ENCODE measurements at places on chromosomes 3 and 15. TPM values are rescaled to one million over a fixed set of nuclear protein-coding genes. Genes with fewer than 3 reads are reported as not detected.

RTP1 gene
- total RNA-seq, result not detected

CHRD gene
- not detected for total RNA-seq

GOLGA8B gene
- 301 TPM for total RNA-seq

GPR149 gene
- total RNA-seq, result not detected

TTLL13 gene
- 1.4 TPM for total RNA-seq

LRCH3 gene
- 73.8 TPM for total RNA-seq

MOBP gene
- not detected for total RNA-seq

POMGNT2 gene
- 4.8 TPM for total RNA-seq

GOLGA8K gene
- total RNA-seq, result 0.61 TPM

GRK7 gene
- not detected for total RNA-seq

CISH gene
- 481 TPM for total RNA-seq

SI gene
- not detected for total RNA-seq

PLCB2 gene
- 178 TPM for total RNA-seq
